ENCODE measurements at places on chromosomes 12 and 14. TPM values are rescaled to one million over a fixed set of nuclear protein-coding genes. Genes with fewer than 3 reads are reported as not detected.

SOX5 gene
- total RNA-seq = 2.9 TPM

TGM1 gene
- total RNA-seq = 0.50 TPM

SLC25A21 gene
- total RNA-seq = 0.26 TPM

ST8SIA1 gene
- 0.68 TPM for total RNA-seq

HDAC7 gene
- 21.4 TPM for total RNA-seq

TIMELESS gene
- 4.3 TPM for total RNA-seq

HCAR2 gene
- 0.61 TPM for total RNA-seq

PPM1A gene
- total RNA-seq = 154 TPM

MGAT4C gene
- 0.16 TPM for total RNA-seq

DNA sequence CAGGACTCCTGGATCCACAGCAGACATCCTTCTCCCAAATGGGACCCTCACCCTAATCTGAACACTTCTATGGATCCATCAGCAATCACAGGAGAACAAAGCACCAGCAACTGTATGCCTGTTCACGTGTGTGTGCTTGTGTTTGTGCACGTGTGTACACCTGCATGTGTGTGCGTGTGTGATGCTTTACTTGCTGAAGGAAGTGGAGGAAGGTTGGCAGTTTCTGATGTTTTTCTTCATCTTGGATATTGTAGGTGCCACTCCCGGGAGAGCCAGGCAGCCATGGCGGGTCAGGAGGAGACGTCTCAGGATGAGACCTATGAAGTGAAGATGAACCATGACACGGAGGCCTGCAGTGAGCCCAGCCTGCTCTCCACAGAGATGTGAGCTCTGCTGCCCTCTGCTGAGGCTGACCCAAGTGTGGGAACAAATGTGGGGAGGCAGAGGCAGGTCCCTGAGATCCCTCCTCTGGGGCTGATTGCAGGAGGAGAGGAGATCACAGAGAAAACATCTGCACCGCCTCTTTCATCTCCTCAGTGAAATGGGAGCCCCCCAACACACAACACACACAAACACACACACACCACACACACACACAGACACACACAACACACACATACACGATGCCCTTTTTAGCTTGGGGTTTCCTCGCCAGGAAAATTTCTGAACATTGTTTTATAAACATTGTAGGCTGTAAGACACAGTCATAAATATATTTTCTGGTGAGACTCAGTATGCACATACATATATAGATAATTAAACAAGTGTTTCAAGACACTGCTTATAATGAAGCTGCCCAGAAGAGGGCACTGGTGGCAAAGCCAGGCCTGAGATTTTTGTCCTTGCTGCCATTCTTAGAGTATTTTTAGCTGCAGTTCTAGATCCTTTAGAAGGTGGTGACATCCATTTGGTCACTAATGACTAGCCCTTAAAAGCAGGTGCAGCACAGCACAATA, 112.2 kb upstream of the FKBP4 start:
- no peak for DNase-seq

GRCh38 chr14:106039400-106039799, 513.0 kb downstream of the TMEM121 start:
- DNase-seq = no peak

GRCh38 chr12:26918321-26919215, 19.2 kb downstream of the INTS13 start:
- DNase-seq = no peak

GRCh38 chr12:52038447-52038846, 12.8 kb upstream of the NR4A1 start:
- DNase-seq = no peak

DNA sequence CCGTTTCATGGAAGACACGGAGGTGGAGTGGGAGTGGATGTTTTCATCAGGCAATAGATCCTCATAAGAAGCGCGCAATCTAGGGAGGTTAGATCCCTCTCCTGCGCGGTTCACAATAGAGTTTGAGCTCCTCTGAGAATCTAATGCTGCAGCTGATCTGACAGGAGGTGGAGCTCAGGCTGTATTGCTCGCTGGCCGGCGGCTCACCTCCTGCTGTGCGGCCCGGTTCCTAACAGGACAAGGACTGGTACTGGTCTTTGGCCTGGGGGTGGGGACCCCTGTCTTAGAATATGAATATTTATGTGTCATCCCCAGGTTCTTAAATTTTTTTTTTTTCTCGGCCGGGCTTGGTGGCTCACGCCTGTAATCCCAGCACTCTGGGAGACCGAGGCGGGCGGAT, 36.7 kb downstream of the PRICKLE1 start:
- DNase-seq = no peak

GRCh38 chr12:109476807-109477184, 304 bp downstream of the KCTD10 start:
- no peak for DNase-seq

GRCh38 chr12:104695453-104696148, 238.9 kb downstream of the CHST11 start:
- no peak for DNase-seq

DNA sequence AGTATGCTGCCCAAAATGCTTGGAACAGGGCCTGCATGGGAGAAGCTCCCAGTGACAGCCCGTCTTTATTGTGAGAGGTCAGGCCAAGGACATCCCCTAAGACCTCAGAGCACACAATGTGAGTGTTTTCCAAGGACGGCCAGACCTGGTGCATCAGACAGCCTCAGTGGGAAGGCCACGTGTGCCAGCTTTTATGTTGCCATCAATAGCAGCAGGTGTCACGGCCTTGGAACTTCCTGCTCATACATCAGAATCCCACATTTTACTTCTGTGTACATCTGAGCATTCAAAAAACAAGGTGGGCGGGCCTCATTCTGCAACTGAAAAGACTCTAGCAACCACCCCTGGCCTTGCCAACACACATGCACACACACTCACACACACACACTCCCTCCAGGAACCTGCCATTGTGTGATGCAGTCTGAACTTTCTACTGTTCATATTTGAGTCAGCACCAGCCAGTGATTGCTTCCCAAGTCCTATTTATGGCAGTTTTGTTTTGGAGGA, 753.1 kb upstream of the TBX3 start:
- DNase-seq = no peak

DNA sequence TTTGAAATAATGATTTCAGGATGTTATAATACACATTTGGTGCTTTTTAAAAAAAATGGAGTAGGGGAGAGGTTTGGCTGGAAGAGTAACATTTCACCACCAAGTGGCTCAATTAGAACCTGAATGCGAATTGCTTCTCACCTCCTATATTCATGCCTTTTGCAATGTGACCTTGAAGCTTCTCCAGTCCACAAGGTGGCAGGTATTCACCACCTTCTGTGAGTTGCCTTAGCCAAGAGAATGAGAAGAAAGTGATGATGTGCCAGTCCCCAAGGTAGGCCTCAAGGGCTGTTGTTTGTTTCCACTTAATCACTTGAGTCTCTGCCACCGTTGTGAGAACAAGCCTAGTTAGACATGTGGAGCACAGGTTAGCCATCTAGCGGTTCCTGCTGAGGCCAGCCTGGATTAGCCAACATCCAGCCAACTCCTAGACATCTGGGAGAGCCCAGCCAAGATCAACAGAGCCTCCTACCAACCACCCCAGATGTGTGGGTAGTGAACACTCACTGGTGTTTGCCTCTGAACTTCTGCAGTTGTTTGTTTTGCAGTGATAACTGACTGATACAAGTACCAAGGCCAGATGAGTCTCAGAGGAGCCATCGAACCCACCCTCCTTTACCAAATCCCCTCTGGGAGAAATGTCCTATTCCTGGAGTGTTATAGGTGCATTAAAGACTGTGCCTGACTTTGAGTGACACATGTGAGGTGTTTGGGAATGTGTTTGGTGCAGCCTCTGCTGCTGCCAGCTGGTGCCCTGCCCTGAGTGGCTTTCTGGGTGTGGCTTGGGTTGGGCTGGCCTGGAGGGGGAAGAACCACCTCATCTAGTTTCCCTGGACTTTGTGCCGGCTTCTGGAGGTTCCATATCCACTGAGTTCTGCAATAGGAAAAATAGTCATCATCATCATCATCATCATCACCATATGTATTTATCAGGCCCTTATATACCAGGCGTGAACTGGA, 132.5 kb upstream of the RFLNA start:
- no peak for DNase-seq

GRCh38 chr12:26623136-26623535, 209.9 kb downstream of the ITPR2 start:
- DNase-seq = no peak

GRCh38 chr12:11812241-11812585, 162.7 kb downstream of the ETV6 start:
- DNase-seq = no peak

DNA sequence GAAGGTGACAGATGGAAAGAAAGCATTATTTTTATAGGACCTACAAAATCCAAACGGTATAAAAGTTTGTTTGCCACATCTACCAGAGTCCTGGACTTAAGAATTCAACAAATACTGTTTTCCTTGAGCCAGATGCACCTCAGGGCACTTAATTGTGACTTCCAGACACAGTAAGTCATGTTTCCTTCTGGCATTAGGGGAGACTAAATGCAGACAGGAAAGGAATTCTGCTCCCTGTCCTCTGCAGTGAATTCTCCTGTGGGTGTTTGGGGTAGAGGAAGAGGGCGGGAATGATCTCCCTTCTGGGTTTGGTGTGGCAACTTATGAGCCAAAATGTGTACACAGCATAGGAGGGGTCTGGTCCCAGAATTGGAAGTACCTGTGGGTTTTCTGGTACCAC, 93.9 kb upstream of the ZDHHC17 start:
- no peak for DNase-seq

- no peak for DNase-seq
Observed at GRCh38 chr12:15693228-15693911, 95.8 kb downstream of the EPS8 start.

DNA sequence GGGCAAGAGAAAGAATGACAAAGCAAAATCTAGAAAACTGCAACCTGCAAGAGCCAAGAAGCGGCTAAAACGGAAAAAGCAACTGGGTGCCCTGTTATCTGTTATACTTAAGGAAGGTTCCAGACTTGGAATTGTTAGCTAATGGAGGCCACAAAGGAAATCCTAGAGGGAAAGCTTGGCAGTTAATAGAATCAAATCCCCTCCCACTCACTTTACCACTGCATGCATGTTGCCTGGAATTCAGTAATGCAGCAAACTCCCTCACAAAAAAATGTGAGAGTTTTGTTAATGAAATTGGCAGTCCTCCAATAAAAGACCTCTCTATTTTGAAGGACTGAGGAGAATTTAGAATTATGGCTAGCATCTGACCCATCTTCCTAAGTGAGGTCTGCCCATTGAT, 164.2 kb upstream of the SOX5 start:
- no peak for DNase-seq

DNA sequence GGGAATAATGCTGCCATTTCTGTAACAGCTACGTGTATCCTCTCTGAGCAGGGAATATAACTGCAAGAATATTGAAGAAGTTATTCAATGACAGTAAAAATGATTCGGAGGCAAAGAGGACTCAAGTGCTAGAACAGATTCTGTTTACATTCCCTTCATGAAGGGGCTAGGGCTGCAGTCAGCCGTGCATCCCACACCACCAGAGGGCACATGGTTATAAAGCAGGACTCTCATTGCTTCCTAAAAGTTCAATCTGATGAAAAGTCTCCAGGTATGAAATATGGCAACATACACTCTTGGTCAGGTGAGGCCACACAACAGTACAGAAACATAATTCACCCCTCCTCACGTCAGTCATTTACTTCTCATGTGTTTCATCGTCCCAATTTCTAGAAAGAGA, 34.0 kb downstream of the TCHP start:
- DNase-seq = no peak

GRCh38 chr12:111283521-111283920, 85.4 kb downstream of the PHETA1 start:
- DNase-seq = no peak

- DNase-seq = no peak
Observed at GRCh38 chr12:90490355-90490754, 464.6 kb downstream of the CCER1 start.

DNA sequence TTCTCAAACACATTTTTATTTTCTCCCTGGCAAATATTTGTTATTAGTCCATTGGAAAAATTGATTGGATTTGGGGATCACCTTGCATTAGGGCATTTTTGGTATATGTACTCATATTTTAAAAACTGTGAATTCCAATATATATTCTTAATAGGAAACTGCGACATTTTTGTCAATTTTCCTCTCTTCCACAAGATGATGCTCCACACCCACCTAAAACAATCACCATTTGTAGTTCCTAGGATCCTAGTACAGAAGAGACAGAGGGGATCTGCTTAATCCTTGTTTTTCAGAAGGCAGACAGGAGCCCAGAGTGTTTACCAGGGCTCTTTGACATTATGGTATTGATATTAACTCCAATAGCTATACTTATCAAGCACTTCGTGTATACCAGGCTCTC, 22.8 kb upstream of the OASL start:
- DNase-seq = no peak

DNA sequence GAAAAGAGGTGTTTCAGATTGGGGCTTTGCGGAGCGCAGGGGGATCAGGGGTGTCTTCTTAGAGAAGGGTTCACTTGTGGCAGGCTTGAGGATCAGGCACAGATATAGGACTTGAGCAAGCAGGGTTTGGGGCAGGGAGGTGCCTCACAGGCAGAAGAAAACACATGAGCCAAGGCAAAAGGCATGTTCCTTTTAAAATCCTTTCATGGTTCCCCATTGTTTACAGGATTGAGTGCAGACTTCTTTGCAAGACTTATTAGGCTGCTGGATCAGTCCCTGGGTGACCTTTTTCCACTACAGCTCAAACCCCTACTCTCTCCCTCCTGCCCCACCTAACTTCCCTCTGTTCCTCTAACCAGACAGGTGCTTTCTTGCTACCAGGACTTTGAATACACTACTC, 19.7 kb downstream of the HSPB8 start:
- DNase-seq = peak; percentile 42

- DNase-seq = no peak
Observed at GRCh38 chr12:132620113-132620898, 1.7 kb downstream of the P2RX2 start.

- DNase-seq = no peak
Observed at GRCh38 chr12:23093488-23093887, 468.5 kb downstream of the ETNK1 start.

DNA sequence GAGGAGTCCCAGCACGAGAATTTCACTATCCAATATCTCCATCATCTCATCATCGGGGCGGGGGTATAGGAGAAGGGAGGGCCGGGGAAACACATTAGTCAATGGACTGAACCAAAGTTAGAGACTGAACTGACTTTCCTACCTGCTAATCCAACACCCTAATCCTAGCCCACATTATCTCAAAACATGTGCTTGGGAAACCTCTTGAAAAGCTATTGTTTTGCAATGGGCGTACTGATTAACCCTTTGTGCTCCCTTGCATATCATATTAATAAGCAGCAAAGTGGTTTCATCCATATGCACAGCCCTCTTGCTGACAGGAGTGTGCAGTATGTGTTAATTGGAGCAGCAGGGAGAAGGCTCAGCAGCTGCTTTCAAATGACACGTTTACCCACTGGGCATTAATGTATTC, 125.7 kb upstream of the GRIP1 start:
- no peak for DNase-seq
